ENCODE measurements at places on chromosomes 12 and 14. TPM values are rescaled to one million over a fixed set of nuclear protein-coding genes. Genes with fewer than 3 reads are reported as not detected.

TAPBPL gene
- total RNA-seq = 19.8 TPM

MMP19 gene
- 35.0 TPM for total RNA-seq

IL23A gene
- not detected for total RNA-seq

OTX2 gene
- total RNA-seq = not detected

ERP27 gene
- total RNA-seq = not detected

BRMS1L gene
- total RNA-seq = 9.1 TPM
